ENCODE measurements at places on chromosomes 2 and 18. TPM values are rescaled to one million over a fixed set of nuclear protein-coding genes. Genes with fewer than 3 reads are reported as not detected.

- H3K4me1 ChIP-seq, result peaks cover 73% of the 10 kb centered on the region
- H3K36me3 ChIP-seq, result no peaks in the 10 kb centered on the region
- no peaks in the 10 kb centered on the region for H3K27me3 ChIP-seq
- peak overlapping the region; percentile 73 for H3K27ac ChIP-seq
- no peak for DNase-seq
- H3K4me3 ChIP-seq, result peak overlapping the region; percentile 32
These were observed 19.1 kb upstream of the SLC20A1 start for GRCh38 chr2:112626604-112627059.

DNA sequence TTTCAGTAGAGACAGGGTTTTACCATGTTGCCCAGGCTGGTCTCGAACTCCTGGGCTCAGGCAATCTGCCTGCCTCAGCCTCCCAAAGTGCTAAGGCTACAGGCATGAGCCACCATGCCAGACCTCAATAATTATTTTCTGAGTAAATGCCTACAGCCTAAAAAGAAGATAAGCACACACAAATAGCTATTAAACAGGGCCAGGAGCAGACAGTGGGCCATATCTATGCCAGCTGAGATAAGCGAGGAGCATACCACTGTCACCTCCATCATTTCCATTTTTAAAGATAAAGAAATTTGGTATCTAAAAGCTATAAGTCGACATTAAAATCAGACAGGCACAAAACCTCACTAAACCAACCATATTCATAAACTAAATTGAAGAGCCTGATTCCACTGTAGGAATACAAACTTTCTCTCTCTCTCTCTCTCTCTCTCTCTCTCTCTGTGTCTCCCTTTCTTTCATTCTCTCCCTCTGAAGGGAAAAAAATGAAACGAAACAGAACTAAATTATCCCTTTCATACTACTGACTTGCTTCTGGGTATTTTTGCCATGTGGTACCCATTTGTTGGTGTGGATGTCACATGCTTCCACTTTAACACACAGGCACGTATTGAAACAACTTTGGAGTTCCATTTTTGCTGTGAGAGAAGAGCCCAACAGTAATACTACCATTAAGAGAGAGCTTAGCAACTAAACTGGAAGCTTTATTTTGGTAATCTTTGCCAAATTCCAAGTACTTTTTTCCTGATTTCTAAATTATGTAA lies 51.0 kb downstream of the FARSB start:
- H3K36me3 ChIP-seq, result no peaks in the 10 kb centered on the region
- H3K4me3 ChIP-seq, result no peak overlapping the region
- no peak overlapping the region for H3K27ac ChIP-seq
- no peak for DNase-seq
- no peaks in the 10 kb centered on the region for H3K27me3 ChIP-seq

- no peak overlapping the region for H3K27ac ChIP-seq
- H3K4me1 ChIP-seq, result no peaks in the 10 kb centered on the region
- no peak overlapping the region for H3K4me3 ChIP-seq
These were observed 24.1 kb downstream of the USP40 start for GRCh38 chr2:233542507-233542906.

The RALB gene
- total RNA-seq, result 99.2 TPM

The ALPI gene
- not detected for total RNA-seq

- no peaks in the 10 kb centered on the region for H3K36me3 ChIP-seq
- H3K27me3 ChIP-seq, result no peaks in the 10 kb centered on the region
- H3K4me1 ChIP-seq, result no peaks in the 10 kb centered on the region
- no peak overlapping the region for H3K27ac ChIP-seq
These were observed 2.8 kb downstream of the CPS1 start for GRCh38 chr2:210559182-210559581.

GRCh38 chr2:26668041-26668440 lies 24.5 kb upstream of the KCNK3 start:
- H3K27ac ChIP-seq, result no peak overlapping the region
- H3K36me3 ChIP-seq, result no peaks in the 10 kb centered on the region
- no peaks in the 10 kb centered on the region for H3K27me3 ChIP-seq

DNA sequence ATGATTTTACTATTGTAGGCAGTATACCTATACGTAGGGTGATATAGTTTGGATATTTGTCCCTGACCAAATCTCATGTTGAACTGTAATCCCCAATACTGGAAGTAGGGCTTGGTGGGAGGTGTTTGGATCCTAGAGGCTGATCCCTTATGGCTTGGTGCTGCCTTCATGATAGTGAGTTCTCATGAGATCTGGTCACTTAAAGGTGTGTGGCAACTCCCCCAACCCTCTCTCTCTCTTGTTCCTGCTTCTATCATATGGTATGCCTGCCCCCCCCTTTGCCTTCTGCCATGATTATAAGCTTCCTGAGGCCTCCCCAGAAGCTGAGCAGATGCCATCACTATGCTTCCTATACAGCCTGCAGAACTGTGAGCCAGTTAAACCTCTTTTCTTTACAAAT lies 1.7 kb upstream of the SERPINB10 start:
- no peaks in the 10 kb centered on the region for H3K36me3 ChIP-seq
- no peaks in the 10 kb centered on the region for H3K27me3 ChIP-seq
- no peak for DNase-seq
- no peak overlapping the region for H3K4me3 ChIP-seq

DNA sequence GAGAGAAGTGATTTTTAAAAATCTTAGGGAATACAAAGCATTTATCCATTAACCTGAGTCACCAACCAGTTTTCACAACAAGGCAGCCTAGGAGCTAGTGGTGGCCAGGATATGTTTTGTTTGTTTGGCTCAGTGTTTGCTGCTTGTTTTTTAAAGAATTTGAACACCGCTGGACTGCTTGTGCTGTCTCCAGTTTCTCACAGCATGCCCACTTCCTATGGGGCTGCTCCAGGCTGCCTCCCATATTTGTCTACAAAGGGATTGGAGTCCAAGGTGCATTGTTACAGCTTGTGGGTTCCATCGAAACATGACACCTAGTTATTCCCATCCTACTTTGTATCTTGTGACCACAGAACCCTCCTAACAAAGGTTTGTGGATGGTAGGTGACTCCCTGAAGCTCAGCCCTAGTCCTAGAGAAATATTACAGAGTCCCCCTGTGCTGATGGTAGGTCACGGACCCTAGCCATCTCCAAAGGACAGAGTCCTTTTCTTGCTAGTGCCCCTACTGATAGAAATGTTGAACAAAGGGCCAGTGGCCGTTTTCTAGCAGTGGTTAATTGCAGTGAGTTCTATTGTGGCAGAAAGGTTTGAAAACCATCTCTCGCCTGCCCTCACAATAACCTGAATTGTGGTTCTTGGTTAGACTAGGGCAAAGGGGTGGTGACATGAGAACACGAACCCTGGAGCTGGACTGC lies 23.2 kb downstream of the GPR39 start:
- H3K4me1 ChIP-seq, result peaks cover 18% of the 10 kb centered on the region
- H3K27me3 ChIP-seq, result no peaks in the 10 kb centered on the region
- no peaks in the 10 kb centered on the region for H3K36me3 ChIP-seq
- DNase-seq, result no peak
- H3K27ac ChIP-seq, result no peak overlapping the region

- H3K27ac ChIP-seq, result no peak overlapping the region
- no peak overlapping the region for H3K4me3 ChIP-seq
- no peaks in the 10 kb centered on the region for H3K4me1 ChIP-seq
- H3K36me3 ChIP-seq, result no peaks in the 10 kb centered on the region
- H3K27me3 ChIP-seq, result no peaks in the 10 kb centered on the region
These were observed 22.1 kb upstream of the EVA1A start for GRCh38 chr2:75582840-75583239.

DNA sequence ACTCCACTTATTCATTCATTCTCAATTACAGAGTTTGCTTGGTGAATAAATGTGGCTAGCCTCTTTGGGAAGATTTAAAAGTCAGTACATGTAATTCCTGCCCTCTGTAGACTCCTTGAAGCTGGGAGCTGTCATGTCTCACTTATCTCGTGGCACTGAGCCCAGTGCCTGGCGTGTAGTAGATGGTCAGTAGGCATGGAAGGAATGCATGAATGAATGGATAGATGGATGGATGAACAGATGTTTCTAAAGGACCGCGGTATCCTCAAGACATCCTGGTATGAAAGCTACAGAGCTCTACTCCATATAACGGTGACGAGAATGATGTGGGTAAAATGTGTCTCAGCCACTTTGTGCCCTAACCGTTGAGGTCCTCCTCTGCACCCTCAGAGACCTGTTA lies 83.0 kb downstream of the MARCO start:
- H3K36me3 ChIP-seq, result no peaks in the 10 kb centered on the region
- no peak overlapping the region for H3K4me3 ChIP-seq
- no peak for DNase-seq
- H3K4me1 ChIP-seq, result no peaks in the 10 kb centered on the region

DNA sequence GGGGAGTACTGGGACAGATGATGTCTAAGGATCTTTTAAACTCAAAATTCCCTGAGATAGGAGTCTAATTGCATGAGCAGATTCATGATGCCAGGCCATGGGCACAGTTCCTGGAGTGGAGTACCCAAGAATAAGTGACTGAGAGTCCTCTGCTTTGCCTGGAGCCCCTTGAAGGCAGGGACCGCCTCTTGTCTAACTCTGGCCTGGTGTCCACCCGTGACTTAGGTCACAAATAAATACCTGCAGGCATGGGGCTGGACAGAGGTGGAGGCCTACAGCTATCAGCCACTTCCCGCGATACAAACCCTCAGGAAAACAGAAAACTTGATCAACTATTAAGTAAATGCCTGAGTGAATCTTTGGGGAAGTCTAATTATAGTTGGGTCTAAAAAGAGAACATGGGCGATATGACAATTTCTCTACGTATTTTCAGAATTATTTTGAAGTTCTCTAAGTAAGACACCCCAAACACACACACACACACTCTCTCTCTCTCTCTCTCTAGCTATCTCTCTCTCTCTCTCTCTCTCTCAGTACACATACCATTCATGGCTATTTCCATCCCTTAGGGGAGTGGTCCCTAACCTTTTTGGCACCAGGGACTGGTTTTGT lies 1.8 kb upstream of the WIPF1 start:
- no peaks in the 10 kb centered on the region for H3K36me3 ChIP-seq
- DNase-seq, result no peak
- no peak overlapping the region for H3K4me3 ChIP-seq
- H3K27ac ChIP-seq, result peak overlapping the region; percentile 77
- peaks cover 52% of the 10 kb centered on the region for H3K4me1 ChIP-seq
- no peaks in the 10 kb centered on the region for H3K27me3 ChIP-seq

DNA sequence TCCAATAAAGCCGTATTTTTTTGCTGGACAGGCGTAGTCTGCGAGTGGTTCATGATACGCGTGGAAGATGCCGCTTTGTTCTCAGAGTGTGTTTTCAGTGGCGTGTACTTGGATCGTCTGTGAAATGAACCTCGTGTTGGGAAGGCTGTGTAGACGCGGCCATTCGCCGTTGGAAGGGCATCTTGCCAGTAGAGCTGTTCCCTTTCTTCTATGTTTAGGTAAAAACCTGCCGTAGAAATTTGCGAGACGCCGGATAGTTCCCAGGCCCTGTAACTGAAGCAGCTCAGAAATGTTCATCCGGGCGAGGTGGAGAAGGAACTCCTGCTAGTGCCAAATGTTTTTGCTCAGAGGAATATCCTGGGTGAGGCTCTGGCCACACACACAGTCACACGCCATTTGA lies 133.6 kb downstream of the NFATC1 start:
- H3K4me1 ChIP-seq, result peaks cover 9% of the 10 kb centered on the region
- H3K27me3 ChIP-seq, result no peaks in the 10 kb centered on the region
- no peaks in the 10 kb centered on the region for H3K36me3 ChIP-seq
- no peak for DNase-seq
- H3K27ac ChIP-seq, result no peak overlapping the region
- H3K4me3 ChIP-seq, result no peak overlapping the region

- H3K27me3 ChIP-seq, result no peaks in the 10 kb centered on the region
- H3K4me3 ChIP-seq, result no peak overlapping the region
- peak overlapping the region; percentile 8 for H3K27ac ChIP-seq
- no peaks in the 10 kb centered on the region for H3K36me3 ChIP-seq
- peaks cover 5% of the 10 kb centered on the region for H3K4me1 ChIP-seq
- DNase-seq, result no peak
These were observed 234.4 kb downstream of the LOXHD1 start for GRCh38 chr18:46422552-46423055.

GRCh38 chr2:13968811-13969210 lies 663.7 kb upstream of the LRATD1 start:
- no peaks in the 10 kb centered on the region for H3K4me1 ChIP-seq
- no peak overlapping the region for H3K4me3 ChIP-seq
- H3K27me3 ChIP-seq, result no peaks in the 10 kb centered on the region
- no peaks in the 10 kb centered on the region for H3K36me3 ChIP-seq
- no peak overlapping the region for H3K27ac ChIP-seq

GRCh38 chr2:234771176-234771575 lies 180.6 kb upstream of the SH3BP4 start:
- H3K4me3 ChIP-seq, result no peak overlapping the region
- no peaks in the 10 kb centered on the region for H3K27me3 ChIP-seq
- H3K36me3 ChIP-seq, result no peaks in the 10 kb centered on the region
- no peaks in the 10 kb centered on the region for H3K4me1 ChIP-seq

GRCh38 chr18:45312555-45313126 lies 302.6 kb upstream of the SLC14A2 start:
- no peak for DNase-seq
- no peaks in the 10 kb centered on the region for H3K36me3 ChIP-seq
- H3K4me1 ChIP-seq, result no peaks in the 10 kb centered on the region
- no peak overlapping the region for H3K27ac ChIP-seq
- no peak overlapping the region for H3K4me3 ChIP-seq

DNA sequence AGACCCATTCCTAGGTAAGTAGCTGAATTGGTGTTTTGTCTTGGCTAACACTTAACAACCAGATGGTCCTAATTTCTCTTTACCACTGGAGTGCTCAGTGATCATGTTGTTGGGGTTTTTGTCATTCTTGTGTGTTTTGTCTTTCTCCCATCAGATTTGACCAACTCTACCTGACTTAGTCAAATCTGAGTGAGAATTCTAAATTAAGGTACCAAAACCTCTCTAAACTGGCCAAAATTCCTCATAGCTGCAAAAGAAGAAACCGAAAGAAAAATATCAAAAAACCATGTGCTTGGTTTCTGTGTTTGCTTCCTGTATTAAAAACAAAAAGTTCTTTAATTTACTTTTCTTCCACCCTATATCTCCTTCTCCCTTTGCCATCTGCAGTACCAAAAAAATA lies 350.7 kb upstream of the SPHKAP start:
- DNase-seq, result no peak
- H3K4me3 ChIP-seq, result no peak overlapping the region
- H3K27me3 ChIP-seq, result no peaks in the 10 kb centered on the region
- no peaks in the 10 kb centered on the region for H3K36me3 ChIP-seq
- H3K4me1 ChIP-seq, result no peaks in the 10 kb centered on the region

The ZAP70 gene
- total RNA-seq, result 7.8 TPM

- H3K4me1 ChIP-seq, result no peaks in the 10 kb centered on the region
- DNase-seq, result no peak
- no peak overlapping the region for H3K4me3 ChIP-seq
- H3K27me3 ChIP-seq, result no peaks in the 10 kb centered on the region
- no peak overlapping the region for H3K27ac ChIP-seq
These were observed 291.7 kb upstream of the CDH19 start for GRCh38 chr18:66895631-66896030.

The MOCOS gene
- 11.8 TPM for total RNA-seq

The BMP10 gene
- total RNA-seq, result not detected

- no peak for DNase-seq
- H3K27me3 ChIP-seq, result no peaks in the 10 kb centered on the region
- no peaks in the 10 kb centered on the region for H3K36me3 ChIP-seq
- no peak overlapping the region for H3K27ac ChIP-seq
- no peak overlapping the region for H3K4me3 ChIP-seq
- H3K4me1 ChIP-seq, result no peaks in the 10 kb centered on the region
These were observed 29.7 kb downstream of the IKZF2 start for GRCh38 chr2:213121690-213122089.
